ENCODE measurements at places on chromosomes 12 and 14.

DNA sequence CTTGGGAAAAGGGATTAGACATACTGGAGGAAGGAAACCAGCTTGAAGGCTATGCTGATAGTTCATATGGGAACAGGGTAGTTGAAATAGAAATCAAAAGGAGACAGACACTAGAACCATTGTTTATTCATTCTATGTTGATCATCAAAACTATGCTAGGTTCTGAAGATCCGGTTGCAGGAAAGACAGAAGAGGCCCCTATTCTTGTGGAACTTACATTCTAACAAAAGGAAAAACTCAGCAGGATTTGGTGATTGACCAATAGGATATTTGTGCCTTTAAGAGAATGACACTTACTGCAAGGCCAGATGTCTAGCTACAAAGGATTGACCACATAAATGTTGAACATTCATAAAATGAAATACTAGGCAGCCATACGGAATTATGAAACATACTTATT is 179.2 kb downstream of the AKAP6 start:
- no peak for DNase-seq

- no peak for DNase-seq
These were observed 26.5 kb downstream of the MANSC1 start for GRCh38 chr12:12323591-12323990.

- DNase-seq = no peak
These were observed 56.4 kb upstream of the PIWIL1 start for GRCh38 chr12:130281153-130281799.

DNA sequence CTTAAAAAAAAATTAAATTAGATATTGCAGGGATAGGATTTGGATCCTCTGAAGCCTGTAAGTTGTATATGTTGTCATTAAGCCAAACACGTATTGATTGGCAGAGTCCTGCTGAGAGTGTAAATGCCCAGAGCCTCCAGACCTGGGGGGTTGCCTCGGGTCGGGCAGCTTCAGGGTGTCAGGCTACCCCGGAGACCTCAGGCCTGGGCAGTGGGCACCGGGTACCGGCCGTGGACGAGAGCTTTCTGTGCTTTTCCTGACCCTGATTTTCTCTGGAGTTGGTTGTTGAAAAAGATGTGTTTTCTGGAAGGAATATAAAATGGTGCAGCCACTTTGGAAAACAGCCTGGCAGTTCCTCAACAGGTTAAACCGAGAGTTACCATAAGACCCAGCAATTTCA is 96.1 kb downstream of the DNAH10 start:
- no peak for DNase-seq

GRCh38 chr12:132407992-132408391 is 78.6 kb upstream of the GALNT9 start:
- no peak for DNase-seq

GRCh38 chr12:71439613-71440344 is at the start of gene LGR5:
LGR5 (plus strand) TSS chr12:71439798; CDS start chr12:71440081, 283 bp downstream.
- DNase-seq = peak; percentile 52

GRCh38 chr12:84507956-84508850 is 404.4 kb downstream of the SLC6A15 start:
- peak; percentile 9 for DNase-seq

DNA sequence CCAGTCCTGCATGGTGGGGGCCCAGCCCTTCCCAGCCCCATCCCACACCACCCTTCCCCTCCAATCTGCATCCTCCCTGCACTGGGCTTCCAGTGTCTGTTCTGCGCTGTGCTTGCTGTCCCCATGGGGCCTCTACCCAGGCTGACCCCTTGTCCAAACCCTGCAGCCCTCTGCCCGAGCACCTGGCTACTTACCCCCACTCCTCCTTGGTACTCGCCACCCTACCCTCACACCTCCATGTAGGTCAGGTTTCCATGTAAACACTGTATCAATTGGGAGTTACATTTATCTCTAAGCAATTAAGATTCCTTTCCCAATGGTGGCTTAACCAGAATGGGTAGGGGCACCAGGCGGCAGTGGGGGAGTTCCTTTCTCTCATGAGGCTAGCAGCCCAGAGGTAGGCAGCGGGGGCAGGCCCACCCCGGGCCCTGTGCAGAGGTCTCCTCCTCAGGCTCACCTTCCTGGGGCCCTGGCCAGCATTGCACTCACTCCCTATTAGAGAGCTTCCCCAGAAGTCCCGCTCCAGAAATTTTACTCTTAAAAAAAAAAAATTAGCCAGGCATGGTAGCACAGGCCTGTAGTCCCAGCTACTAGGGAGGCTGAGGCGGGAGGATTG is 76.6 kb upstream of the CCND2 start:
- no peak for DNase-seq

DNA sequence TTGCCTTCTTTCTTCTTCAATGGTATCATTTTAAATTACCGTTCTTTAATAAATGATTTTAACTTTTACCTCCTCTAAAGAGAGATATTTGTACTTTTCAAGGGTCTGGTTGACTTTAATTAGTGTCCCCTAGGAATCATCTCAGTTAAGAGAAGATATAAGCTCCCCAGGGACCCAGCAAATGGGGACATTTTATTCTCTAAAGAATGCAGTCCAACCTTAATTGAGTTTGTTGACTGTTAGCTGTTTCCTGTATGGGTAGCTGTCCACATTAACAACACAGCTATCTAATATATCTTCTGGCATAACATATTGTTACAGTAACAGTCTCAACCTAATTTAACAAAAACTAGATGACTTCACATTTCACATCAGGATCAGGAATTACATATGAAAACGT is 241.6 kb upstream of the NPAS3 start:
- DNase-seq = no peak

GRCh38 chr12:68910128-68910527 is 22.8 kb downstream of the CPM start:
- DNase-seq = no peak

DNA sequence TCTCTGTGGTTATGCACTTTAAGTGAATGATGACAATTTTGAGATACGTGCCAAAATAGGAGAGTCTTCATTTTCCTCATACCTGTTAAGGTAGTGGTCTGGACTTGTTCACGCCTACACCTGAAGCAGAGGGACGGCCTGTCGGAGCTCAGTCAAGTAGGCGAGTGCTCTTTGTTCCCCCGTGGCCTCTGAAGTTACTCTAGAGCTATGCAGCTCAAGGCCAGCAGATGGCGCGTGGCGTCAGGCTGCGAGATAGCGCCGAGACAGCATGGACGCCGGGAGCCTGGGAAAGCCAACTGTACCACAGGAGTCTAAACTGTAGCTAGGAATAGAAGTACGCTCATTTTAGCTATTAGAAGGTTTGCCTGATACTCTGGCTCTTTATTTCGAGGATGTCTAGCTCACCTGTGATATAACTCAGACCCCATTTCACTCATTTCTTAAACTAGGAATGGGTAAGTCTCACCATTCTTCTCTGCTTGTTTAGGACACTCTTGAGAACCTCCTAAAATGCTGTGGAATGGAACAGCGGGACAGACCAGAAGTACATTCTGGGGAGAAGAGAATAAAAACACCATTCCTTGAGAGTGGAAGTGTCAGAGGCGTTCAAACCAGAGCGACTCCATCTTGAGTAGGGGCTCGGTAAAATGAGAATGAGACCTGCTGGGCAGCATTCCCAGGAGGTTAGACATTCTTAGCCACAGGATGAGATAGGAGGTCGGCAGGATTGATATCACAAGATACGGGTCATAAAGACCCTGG is 267.4 kb upstream of the HMGA2 start:
- peak; percentile 84 for DNase-seq

DNA sequence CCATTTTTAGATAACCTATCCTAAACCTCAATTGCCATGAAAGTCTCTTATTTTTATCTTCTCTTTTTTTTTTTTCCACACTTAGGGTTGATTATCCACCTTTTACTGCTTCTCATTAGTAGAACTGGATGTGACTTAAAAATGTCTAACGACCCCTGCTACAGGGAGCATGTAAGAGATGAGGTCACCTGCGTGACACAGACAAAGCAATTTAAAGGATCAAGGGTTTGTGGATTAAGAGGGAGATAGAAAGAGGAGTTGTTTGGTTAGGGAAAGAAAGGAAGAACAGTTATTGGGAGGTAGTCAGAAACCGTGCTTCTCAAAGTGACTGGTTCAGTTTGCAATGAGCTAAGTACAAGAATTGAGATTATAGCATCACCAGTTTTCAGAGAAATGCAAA is 239.1 kb downstream of the ALX1 start:
- no peak for DNase-seq

GRCh38 chr12:43692064-43692463 is 66.5 kb downstream of the PUS7L start:
- no peak for DNase-seq

GRCh38 chr12:64685050-64685449 is 74.2 kb downstream of the GNS start:
- DNase-seq = no peak

GRCh38 chr12:14264778-14265177 is 100.7 kb upstream of the ATF7IP start:
- no peak for DNase-seq

DNA sequence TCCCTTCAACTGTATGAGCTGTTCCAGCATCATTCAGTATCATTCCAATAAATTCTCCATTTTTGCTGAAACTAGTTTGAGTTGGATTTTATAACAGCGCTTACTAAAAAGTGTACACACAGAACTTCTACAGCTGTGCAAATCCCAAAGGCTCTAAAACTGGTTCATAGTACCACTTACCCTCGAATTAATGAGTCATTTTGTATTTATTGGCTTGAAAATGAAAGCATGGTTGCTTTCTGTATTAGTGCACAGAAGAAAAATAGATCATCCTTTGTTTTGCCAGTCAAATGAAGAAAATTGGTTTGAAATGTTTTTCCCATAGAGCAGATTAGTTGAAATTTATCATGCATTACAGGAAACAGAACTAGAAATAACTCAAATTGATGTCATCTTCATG is 268.3 kb upstream of the CPNE8 start:
- no peak for DNase-seq

GRCh38 chr14:91883753-91884152 is 16.4 kb upstream of the TC2N start:
- DNase-seq = no peak

DNA sequence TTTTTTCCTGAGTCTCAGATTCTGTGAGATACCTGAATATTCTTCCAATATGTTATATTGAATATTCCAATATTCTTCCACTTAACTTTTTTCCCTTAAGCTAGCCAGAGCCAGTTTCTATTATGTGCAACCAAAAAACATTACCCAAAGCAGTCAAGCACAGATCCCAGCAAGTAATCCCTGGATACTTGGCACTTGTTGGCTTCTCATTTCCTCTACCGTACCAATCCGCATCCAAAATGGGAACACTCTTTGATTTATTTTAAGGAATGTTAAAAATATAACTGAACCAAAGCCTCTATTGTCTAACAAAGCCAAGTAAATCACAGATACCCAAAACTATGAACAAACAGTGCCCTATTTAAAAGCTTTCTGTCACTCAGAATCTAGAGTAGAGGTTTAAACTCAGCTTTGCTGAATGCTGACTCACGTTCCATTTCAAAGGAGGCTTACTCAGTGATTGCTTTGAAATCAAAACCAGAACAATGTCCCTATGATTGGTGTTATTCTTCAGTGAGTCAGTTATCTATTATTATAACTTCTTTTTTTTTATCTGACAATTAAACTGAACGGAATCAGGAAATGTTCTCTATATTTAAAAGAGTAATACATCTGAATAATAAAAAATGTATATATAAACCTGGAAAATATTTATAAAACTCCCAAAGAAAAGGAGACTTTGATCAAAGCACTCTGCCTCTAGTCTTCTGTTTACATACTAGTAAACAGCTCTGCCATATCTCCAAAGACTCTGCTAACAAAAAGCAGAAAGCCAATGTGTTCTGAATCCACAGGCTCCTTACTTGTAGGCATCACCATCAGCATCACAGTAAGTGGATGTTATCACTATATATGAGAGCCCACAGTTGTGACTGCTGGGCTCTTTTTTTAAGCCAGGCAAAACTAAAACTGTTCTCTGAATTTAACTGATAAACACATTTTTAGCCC is 360.8 kb downstream of the CCDC91 start:
- no peak for DNase-seq

GRCh38 chr12:104501660-104502059 is 44.9 kb downstream of the CHST11 start:
- DNase-seq = no peak

DNA sequence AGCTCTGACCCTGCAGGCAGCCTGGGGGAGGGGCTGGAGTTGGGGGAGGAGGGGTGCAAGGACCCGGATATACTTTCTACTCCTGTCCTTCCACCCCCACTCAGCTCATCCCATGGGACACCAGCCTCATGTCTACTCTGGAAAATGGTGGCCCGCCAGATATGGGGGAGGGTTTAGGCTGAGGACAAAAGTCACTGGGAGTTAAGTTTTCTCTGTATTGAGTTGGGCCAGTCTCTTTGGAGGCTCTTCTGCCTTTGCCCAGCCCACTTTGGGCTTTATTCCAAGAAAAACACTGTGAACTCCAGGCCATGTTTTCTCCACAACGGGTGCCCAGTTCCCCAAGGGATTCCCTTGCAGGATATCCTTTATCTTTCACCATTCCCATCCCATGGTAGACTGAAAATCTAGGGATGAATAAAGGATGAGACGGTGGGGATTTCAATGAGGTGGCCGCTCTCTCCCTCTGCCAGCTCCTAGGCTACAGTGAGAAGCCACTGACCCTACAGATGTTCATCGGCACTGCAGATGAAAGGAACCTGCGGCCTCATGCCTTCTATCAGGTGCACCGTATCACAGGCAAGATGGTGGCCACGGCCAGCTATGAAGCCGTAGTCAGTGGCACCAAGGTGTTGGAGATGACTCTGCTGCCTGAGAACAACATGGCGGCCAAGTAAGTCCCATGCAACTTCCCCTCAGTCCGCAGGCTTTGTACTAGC is 4.9 kb downstream of the NFATC4 start:
- peak; percentile 41 for DNase-seq

DNA sequence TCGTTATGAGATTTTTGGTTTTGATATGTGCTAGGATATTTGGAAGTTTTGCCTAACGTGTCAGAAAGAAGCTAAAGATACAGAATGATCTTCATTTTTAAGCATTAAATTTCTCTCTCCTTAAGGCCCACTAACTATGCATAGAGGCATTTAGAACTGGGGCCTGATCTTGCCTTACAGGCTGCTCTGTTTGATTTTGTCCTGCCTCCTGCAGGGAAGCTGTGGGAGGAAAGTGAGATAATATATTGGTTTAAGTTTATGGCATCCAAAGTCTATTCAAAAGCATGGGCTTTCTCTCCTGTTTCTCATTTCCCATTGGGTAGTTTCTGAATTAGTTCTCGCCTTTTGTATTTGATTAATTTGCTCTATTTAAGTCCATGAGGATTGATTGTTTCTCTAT is 250.3 kb upstream of the FBXO33 start:
- DNase-seq = no peak

- DNase-seq = no peak
These were observed 139.1 kb upstream of the PELI2 start for GRCh38 chr14:55979096-55979495.

- no peak for DNase-seq
These were observed 164.7 kb upstream of the CCND2 start for GRCh38 chr12:4108803-4109345.

All from HAP-1 (cell line).